ENCODE measurements at places on chromosomes 11 and 22.

DNA sequence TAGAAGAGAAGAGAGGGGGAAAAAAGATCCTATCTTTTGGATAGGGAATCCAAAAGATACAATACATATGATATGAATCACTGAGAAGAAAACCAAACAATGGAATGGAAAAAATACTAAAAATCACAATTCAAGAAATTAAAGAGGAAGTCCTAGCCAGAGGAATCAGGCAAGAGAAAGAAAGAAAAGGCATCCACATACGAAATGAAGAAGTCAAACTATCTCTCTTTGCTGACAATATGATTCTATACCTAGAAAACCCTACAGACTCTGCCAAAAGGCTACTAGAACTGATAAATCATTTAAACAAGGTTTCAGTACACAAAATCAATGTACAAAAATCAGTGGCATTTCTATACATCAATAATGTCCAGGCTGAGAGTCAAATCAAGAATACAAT, 91.4 kb downstream of the EFCAB6 start:
- no peak for DNase-seq

GRCh38 chr11:20623252-20623651, 23.8 kb downstream of the SLC6A5 start:
- DNase-seq = no peak

GRCh38 chr11:5690216-5690615, 626 bp downstream of the TRIM22 start:
- DNase-seq = no peak

DNA sequence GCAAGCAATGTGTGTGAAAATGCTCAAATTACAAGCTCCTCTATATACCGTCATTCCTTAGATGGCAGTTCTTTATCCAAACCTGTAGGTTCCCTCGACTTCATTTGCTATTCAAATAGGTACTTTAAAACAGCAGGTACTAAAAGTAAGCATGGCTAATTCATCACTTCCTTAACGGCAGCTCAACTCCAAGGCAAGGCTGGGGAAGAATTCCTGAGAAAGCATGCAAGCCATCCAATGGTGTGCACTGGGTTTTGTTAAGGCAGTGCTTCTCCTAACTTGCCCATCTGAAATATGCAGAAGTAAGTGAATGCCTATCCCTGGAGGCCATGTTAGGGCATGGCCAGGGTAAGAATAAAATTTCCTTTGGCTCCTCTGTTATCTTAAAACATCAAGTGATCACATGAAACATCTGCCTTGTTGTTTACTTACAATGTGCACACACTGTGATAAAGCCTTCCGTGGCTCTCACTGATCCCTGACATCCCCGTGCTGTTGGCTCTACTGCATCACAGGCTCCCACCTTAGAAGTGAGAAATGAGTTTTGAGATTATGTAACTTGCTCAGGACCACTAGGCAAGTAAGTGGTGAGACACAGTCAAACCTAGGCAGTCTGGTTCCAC, 52.1 kb downstream of the SMCO4 start:
- no peak for DNase-seq

DNA sequence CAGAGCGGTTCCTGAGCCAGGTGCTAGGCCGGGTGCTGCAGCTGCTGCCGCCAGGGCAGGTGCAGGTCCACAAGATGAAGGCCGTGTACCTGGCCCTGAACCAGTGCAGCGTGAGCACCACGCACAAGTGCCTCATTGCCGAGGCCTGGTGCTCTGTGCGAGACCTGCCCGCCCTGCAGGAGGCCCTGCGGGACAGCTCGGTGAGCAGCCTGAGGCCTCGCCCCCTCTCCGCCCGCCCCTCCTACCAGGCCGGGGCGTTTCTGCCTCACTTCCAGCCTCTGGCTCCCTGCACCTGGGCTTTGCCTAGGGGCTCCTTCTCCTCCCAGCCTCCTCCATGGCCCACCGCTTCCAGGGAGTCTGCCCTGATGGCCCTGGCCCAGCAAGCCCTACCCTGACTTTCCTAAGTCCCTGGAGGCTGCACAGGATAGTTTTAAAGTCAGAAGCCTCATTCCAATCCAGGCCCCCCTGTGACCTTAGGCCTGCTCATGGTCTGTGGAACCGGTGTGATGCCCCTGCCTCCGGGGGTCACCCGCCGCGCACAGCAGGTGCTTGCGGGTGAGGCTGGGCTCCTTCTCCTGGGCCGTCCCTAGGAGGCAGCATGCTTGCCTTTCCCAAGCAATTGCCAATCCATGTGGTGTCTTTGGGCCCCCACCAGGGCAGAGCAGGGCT, 5.5 kb downstream of the TCIRG1 start:
- no peak for DNase-seq

GRCh38 chr11:94128291-94128745, 323 bp upstream of the PANX1 start:
- DNase-seq = peak; percentile 17

GRCh38 chr11:120254788-120255518, 15.0 kb downstream of the POU2F3 start:
- DNase-seq = no peak

GRCh38 chr11:89490981-89491690, at the start of gene NOX4:
TSS of gene NOX4 (minus strand) at chr11:89491375. CDS start at chr11:89491246, 129 bp downstream.
- DNase-seq = no peak

DNA sequence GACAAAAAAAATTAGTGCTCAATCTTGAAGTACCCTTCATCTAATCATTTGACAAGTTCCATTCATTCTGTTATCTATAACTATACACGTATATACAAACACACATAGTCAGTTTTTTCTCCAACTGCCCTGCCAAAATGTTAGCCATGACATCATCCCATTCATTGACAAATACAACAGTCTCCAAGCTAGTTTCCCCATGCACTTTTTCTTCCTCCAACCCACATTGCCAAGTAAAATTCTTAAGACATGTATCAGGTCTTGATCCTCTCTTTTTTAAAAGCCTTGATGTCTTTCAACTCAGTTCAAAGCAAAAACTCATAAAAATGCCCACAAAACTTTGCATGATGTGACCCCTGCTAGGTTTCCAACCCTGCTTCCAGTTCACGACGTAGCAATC, 58.1 kb downstream of the DDI1 start:
- DNase-seq = no peak

DNA sequence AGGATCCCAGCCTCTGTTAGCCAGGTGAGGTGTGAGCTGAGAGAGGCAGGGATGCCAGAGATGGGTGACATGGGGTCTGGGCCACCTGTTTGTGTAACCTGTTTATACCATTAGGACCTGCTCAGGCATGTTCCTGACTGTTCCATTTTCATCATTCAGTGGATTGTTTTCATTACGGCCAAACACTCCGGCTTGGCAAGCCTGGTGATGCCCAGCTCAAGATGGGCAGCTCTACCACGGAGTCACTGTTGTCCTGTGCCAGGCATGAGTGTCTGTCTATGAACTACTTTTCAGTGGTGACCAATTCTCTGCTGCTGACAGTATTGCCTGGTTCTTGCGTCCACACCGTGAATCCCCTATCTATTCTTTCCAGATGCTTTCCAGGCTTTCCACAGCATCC, 71.5 kb upstream of the SLC22A12 start:
- DNase-seq = no peak

DNA sequence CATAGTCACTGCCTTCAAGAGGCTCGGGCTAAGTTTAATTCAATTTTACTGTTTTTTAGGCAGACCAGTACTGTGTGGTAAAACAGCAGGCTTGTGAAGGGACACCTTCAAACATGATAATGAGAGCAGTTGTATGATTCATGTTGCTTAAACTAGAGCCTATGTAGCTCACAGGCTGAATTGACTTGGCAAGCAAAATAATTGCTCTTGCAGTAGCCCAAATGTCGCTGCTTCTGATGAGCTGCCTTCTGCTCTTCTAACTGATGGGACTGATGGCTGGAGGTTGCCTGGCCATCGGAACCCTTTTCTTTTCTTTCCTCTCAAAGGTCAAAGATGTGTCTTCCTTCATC, 137.6 kb downstream of the MAML2 start:
- no peak for DNase-seq

DNA sequence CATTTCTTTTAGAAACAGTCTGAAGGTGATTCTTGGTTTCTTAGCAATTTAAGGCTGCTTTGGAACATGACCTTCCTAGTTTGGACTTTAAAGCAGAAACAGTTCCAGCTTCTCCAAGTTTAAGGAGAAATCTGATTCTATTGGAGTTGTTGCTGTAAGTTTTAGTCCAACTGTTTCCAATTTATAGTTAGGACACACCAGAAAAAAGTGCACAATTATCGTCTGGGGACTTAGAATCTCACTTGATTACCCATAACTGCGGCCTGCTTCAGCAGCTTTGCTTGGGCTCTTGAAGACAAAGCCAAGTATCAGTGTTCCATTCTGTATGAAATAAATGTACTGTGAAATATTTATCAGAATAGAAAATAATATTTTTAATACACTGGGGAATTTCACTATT, 246.6 kb downstream of the TMEM135 start:
- no peak for DNase-seq

- DNase-seq = no peak
Measured at GRCh38 chr11:126992804-126993111, 7.8 kb downstream of the KIRREL3 start.

GRCh38 chr22:36277482-36278291, 24.8 kb downstream of the APOL1 start:
- DNase-seq = peak; percentile 25

- no peak for DNase-seq
Measured at GRCh38 chr22:49051491-49052022, 776.1 kb downstream of the BRD1 start.

DNA sequence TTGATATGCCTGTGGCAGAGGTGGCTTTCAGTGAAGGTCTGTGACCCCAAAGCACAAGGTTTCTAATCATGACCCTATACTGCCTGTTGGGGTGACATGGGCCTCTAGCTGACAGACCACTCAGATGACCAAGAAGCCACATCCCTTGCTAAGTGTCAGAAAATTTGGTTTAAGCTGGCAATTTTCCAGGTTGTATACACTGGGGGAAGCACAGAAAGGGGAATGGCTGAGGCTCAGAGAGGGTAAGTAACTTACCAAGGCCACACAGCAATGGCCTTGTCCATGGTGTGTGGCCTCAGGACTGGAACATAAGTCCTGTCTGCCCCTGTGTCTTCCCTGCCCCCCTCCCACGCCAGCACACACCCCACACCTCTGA, 66.9 kb upstream of the PRDM11 start:
- DNase-seq = no peak

- DNase-seq = no peak
Measured at GRCh38 chr22:44363013-44363979, 50.5 kb upstream of the SHISAL1 start.

DNA sequence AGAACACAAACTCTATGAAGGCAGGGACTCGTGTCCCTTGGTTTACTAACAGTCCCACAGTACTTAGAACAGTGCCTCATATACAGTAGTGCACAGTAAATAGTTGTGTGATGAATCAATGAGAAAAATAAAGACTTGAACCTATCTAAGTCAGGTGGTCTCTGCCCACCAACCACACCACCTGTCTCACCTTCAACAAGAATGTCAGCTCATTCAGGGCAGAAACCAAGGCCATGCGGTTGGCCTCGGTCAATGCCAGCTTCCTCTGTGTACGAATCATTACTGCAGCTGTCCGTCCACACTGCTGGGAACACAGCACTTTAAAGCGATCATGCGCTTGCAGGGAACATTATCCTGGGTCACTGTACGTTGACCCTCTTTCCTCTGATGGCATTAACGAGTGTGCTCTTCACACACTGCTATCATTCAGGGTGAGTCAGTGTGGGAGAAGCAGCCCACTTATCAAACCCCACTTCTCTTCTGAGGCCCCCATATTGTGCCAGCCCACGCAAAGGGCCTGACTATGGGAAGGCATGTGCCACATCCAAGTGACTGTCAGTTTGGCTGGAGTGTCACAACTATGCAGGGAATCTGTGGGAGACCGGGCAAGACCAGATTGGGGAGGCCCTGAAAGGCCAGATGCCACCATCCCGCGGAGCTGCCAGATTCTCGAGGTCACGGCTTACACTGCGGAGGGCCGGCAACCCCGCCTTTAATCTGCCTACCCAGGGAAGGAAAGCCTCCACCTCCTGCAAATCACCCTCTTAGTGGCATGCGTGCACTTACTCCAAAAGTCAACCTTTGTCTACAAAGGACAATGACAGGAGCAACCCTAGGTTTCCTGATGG, 36.1 kb downstream of the LARGE1 start:
- no peak for DNase-seq

DNA sequence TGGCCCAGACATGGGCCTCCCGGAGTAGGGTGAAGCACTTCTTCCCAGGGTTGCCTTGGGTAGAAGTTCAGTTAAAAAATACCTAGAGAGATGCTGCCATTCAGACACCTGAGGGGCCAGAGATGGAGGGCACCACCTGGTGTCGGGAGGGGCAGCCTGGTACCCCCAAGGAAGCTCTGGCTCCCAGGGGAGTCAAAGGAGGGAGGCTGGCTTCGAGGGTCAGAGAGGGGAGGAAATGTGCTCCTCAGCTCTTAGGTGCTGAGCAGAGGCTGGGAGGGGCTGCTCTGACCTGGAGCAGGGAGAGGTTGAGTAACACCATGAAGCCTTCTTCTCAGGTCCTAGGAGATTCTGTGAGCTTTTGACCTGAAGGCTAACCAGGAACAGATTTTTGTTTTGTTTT, 1.1 kb downstream of the USP35 start:
- DNase-seq = no peak

DNA sequence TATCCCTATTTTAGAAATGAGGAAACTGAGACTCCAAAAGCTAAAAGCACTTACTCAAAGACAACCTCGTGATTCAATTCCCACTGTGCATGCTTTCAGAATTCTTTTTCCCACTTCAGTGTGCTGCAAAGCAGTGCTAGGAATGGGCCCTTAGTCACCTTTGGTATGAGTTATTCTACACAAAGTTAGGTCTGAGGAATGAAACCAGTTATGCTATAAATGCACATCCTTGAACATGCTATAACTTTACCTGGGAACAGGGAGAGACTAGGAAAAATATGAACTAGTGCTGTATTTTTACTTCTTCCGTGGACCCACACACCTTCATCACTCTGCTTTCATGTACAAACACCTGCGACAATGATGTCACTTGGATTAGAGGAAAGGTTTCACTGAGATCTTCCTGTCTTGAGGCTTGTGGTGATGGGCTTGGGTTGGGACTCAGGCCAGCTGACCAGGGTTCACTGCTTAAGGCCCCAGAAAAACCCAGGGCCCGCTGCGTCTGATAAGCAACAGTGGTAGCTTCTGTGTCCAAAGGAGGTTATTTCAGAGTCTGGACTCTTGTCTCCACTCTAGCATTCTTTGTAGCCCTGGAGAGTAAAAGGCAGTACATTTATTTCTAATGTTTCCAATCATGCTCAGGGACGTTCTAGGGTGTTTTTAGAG, 81.6 kb downstream of the ZC3H12C start:
- DNase-seq = no peak

- DNase-seq = no peak
Measured at GRCh38 chr11:110491577-110492320, 62.0 kb downstream of the FDX1 start.

- no peak for DNase-seq
Measured at GRCh38 chr22:44727709-44728108, 24.7 kb upstream of the ARHGAP8 start.

- DNase-seq = no peak
Measured at GRCh38 chr11:65185869-65186341, 4.2 kb downstream of the CAPN1 start.

DNA sequence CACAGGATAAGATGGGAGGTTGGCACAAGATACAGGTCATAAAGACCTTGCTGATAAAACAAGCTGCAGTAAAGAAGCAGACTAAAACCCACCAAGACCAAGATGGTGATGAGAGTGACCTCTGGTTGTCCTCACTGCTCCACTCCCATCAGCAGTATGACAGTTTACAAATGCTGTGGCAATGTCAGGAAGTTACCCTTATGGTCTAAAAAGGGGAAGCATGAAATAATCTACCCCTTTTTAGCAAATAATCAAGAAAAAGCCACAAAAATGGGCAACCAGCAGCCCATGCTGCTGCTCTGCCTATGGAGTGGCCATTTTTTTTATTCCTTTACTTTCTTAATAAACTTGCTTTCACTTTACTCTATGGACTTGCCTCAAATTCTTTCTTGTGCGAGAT, 8.7 kb upstream of the PIWIL4 start:
- no peak for DNase-seq

All from stimulated activated CD8-positive, alpha-beta memory T cell treated with anti-CD3 and anti-CD28 coated beads, Interleukin-7, amount 100 ng/mL, for 1 hour (primary cell).